ENCODE measurements at places on chromosomes 7 and 10.

- DNase-seq = no peak
Observed at GRCh38 chr7:75813084-75813483, 522 bp downstream of the CCL24 start.

DNA sequence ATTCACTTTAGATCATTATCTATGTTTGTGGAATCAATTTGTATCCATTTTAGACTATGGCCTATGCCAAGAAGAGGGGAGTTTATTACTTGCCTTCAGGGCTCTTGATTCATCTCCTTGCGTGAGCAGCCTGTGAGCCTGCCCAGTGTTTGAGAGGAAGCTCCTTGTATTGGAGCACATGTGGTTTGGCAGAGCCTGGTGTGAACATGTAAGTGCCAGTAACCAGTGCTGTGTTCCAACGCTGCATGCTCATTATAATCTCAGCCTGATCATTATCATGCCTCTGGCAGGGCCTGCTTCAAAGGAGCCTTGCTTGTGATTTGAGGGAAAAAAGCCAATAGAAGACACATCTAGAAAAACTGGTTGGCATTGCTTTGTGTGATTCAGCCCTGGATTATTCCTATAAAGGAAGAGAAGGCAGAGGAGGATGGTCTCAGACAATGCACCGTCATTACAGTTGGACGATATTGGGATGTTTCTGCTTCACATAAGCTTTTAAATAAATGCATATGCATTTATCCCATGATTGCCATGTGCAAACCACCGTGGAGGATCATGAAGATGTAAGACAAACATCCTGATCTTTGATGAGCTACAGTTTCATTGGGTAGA, 203.4 kb upstream of the AHR start:
- no peak for DNase-seq

DNA sequence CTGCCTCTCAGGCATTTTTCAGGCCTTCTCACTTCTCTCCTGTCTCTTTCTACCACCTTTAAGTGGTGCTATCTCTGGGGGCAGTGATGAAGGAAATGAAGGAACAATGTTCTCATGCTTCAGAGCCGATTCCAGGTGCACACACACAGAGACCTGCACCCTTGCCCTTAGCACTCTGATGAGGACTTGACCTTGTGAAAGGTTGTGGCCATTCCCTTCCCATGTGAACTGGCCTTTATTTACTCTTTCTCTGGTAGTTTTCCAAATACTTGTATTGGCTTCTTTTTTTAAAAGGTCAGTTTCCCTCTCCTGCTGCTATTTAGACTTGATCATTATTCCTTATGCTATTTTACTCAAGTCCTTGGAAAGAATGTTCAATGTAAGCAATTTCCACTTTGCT, 188.6 kb downstream of the MDFIC start:
- DNase-seq = no peak

- no peak for DNase-seq
Observed at GRCh38 chr7:24477398-24478136, 95.7 kb upstream of the PALS2 start.

DNA sequence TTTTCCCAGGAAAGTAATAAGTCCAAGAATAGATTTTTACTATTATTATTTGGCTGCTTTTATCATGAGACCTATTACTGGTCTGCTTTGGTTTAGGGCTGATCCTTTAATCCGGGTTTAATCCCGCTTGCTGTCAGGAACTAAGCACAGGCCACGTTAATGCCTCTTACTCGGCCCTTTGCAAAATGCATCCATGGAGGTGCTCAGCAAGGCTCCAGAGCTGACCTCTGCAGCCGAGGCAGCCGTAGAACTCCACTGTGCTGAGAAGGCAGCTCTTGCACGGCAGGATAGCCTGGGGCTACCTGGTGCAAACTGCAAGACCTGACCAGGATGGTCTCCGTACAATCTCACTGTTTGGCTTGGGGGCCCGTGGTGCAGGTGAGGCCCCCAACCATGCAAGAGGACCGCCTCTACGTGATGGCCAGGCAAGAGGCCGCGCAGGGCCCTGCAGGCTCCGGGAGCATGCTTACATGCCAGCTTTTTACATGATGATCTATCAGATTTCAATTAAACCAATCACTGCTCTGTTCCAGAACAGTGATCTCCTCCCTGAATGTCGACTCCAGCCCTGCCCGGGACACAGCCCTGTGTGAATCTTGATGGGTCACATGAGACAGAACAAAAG, 10.4 kb upstream of the CALML3 start:
- no peak for DNase-seq

DNA sequence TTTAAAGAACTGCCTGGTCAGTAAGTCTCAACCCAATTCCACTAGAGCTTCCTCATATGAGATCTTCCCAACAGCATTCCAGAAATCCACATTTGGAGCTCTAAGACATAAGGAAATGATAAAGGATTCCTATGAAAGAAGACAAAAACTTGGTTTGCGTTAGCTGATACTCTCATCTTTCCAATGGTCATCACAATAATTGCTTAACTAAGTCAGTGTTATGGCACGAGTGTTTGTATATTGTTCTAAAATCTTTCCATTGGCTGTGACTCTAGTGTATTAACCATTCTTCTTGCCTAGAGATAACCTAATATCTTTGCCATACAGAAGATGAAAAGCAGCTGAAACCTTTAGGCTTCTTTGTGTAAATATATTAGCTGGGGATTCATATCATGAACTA, 289.0 kb downstream of the SNX13 start:
- DNase-seq = no peak

- no peak for DNase-seq
Observed at GRCh38 chr10:32744321-32744720, 213.7 kb downstream of the ITGB1 start.

DNA sequence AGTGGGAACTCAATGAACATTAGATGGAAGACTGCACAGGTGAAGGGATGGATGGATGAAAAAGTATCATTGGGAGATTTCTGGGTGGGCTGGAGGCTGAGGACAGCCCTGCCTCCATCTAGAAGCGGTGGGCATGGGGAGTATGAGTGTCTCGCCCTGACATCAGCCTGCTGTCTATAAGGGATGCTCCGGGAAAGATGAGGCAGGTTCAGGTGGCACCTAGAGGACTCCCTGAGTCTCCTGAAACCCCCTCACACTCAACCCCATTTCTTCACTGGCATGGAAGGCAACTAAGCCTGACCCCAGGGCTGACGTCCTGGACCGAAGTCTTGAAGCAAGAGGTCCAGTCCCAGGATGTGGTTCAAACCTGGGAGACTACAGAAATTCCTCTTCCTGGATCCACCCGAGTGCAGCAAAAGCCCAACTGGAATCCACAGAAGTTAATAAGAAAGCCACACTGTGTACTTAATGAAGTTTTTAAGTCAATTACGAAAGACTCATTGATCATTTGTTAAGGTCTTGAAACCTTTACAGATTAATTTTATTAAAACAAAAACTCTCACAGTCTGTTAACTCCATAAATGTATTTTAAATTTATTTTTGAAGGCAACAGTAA, 238.8 kb downstream of the EMX2 start:
- DNase-seq = no peak

DNA sequence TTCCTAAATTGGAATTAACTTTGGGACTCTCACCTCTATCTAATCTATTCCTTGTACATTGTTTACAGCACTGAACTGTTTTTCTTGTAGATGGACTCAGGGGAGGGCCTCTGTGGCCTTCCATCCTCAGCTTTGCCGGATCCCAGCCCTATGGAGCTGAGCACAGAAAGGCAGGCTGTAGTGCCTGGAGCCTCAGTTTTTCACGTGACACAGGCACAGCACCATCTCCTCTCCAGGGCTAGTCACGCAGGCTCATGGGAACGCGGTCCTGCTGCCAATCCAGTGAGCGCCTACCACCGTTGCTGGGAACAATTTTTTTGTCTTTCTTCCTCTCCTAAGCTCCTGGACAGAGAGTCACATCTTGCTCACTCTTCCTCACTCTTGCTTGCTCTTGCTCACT, 75.6 kb upstream of the DDC start:
- no peak for DNase-seq

DNA sequence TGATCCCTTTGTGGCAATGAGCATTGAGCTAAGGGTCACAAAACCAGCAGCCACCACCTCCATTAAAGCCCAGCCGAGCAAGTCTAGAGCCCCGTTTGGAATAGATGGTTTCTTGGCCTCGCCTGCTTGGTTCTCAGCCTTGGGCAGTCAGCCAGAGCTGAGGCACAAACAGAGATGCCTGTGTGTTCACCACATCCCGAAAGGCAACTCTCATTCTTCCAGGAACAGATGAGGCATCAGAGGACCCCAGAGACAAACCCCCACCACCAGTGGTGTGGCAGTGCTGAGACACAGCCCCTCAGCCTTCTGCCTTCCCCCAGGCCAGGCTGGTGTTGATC, 203.3 kb upstream of the ZMIZ1 start:
- no peak for DNase-seq

DNA sequence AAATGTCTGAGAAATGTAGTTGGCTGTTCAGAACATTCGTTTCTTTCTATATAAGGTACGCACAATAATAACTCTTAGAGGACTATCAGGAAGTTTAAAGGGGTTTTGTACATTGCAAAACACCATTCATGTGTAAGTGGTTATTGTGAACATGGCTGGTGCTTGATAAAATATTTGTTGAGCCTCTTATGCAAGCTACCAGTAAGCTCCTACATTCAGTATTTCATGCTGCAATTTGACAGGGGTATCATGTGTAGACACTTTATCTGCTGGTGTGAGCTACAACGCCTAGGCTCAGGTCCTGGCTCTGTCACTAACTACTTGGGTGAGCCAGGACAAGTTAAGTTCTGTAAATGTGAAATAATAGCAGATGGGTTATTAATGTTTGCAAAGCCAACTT, 75.5 kb downstream of the MAP3K8 start:
- no peak for DNase-seq

DNA sequence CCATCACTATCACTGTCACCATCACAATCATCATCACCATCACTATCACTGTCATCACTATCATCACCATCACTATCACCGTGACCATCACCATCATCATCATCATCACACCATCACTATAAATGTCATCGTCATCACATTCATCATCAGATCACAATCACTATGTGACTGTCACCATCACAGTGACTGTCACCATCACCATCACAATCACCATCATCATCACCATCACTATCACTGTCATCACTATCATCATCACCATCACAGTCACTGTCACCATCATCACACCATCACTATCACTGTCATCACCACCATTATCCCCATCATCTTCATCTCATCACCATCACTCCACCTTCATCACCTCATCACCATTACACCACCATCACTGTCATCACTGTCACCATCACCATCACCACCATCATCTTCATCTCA, 31.0 kb downstream of the PWWP2B start:
- no peak for DNase-seq

DNA sequence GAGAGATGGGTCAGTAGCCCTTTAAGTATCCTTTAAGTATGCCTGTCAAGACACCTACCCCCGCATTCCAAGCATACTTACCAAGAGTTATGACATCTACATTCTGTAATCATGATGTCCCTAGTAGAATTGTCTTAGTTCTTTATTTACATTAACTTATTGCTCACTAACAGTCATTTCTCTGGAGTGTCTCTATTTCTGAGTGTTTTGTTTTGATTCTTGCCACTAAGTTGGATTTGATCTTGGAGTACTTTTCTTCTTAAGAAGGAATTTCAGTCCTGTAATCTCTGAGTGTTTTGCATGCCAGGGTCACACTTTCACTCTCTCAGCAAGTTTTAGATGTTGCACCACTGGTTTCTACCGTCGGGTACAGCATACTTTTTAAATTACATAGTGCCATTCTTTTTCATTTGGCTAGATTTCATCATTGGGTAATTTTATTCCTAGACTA, 1053.9 kb downstream of the KCNMA1 start:
- DNase-seq = no peak

- no peak for DNase-seq
Observed at GRCh38 chr10:130750441-130750840, 561.1 kb downstream of the TCERG1L start.

DNA sequence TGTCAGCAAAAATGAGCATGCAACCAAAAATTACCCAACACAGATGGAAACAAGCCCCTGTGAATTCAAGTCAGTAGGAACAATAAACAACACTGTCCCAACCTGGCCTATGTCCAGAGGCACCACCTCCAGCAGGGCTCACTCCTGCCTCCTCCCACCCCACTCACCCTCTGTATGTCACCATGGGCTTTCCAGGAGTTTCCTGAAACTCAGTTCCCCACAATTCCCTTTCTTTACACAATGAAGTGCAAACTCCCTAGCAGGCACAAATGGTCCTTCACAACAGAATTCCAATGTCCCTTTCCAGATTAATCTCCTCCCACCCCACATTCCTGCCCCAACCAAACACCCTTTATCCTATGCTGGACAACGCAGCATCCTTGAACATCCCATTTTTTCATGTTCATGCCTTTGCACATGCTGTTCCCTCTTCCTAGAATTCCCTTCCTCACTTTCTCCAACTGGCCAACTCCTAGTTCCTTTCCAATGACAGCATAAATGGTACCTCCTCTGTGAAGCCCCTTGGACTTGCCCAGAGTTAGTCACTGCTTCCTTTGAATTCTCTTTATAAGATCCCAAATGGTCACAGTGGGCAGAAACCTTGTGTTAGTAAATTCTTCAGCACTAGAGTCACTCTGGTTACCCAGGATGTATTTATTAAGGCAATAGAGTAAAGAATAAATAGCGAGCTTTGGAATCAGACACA, 157.5 kb downstream of the SLIT1 start:
- DNase-seq = no peak

GRCh38 chr10:63481815-63482421, 16.1 kb upstream of the JMJD1C start:
- DNase-seq = no peak

DNA sequence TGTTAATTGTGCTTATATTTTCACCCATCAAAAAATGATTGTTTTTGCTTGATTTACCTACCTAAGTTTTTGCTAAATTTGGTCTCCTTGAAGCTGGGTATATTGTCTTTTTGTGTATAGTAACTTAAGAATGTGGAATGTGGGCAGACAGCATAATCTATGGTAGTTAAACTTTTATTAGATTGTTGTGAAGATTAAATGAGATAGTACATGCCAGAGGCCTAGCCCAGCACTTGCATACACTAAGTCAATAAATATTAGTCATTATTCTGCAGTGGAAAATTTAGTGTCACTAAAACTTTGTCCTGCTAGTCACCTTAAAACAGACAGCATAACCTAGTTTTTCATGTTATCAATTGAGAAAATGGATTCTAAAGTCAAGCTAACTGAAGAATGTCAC, 19.3 kb upstream of the RPA3 start:
- no peak for DNase-seq

GRCh38 chr7:32115831-32116230, 45.6 kb upstream of the PDE1C start:
- DNase-seq = no peak

- no peak for DNase-seq
Observed at GRCh38 chr7:92682903-92683539, 92.8 kb upstream of the FAM133B start.

All from cortex of kidney (tissue), 1 donor.